ENCODE measurements at places on chromosomes 7 and 10.
A peak's percentile ranks its signal among the peaks of the same experiment; 100 is the strongest.

DNA sequence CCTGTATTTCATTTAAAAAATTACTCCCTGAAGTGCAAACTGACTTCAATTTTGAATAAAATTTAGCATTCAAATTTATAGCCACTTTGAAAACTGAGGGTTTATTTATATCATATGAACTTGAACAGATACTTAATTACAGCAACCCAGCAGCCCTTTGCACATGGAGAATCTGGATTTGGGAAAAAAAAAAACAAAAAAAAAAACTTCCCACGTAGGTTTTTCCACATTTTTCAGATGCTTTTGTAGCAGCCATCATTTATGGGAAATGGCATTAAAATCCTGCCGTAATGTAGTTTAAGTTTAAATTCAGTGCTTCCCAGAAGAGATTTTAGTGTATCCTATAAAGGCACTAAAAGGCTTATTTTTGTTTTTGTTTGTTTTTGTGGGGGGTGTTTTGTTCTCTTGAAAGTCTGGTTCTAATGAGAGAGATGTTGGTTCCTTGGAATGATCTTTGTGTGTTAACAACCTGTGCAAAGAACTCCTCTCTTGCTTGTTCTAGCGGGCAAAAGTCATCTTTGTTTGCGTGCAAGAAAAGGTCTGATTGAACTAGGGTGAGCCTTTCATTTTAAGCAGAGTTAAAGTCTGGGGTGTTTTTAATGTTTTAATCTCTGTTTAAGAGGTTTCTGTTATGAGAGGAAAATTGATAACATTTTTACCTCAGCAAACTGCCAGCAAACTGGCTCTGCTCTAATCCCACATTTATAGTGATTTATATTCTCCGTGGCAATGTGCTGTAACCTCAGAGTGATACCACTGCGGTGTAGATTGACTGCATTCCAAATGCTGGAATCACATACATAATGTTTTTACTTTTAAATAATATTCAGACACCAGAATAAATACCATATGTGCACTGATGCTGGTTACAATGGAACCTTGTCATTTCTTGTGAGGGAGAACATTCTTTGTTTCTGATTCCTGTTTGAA, 105.5 kb downstream of the WNT2 start:
- DNase-seq: no peak

DNA sequence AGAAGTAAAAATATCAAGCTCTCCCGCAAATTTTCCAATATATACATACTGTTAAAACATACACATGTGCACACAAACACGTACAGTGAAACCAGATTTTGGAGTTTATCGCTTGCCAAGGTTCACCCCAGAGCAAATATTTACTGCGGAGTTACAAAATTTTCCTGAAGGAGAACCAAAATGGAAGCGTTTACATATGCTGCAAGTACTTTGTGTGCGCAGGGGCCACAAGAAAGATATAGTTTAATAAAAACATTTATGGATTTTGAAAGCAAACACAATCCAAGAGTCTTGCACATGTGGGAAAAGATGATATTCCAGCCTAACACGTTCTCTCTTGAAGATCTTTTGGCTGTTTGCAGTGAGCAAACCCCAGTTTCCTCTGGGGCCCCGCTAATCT, 301.3 kb upstream of the NFE2L3 start:
- DNase-seq: no peak

GRCh38 chr7:66110856-66111255, 3.8 kb upstream of the CRCP start:
- DNase-seq: peak; percentile 53

- no peak for DNase-seq
Observed at GRCh38 chr10:128741180-128741579, 615.0 kb upstream of the MKI67 start.

DNA sequence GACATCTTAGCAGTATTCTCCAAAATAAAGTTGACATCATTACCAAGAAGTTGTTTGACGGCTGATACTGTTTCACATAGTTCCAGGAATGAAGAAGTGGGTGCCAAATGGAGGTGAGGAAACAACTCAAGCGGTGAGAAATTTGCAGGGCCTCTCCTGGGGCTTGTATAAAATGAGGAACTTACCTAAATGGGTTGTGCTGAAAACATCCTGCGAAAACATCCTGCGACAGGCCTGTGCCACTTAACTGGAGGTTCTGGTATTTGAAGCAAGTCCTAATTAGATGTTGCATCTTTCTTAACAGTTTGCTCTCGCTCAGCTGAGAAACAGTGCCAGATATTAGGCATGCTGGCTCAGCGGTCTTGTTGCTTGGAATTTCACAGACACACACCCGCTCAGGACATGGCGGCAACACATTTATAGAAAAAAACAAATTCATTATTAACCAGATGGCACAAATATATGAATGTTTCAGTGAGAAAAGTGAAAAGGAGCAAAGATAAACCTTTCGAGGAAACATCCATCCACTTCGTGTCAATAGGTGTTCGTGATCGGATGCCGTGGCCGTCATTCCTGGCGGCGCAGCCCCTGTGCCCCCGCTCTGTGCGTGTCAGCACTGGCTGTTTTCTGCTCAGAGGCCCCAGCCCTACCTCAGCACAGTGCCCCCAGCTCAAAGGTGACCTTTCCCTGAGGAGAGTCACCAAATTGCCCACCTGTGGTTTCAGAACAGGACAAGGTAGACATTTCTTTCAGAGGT, 48.1 kb downstream of the CDC123 start:
- DNase-seq: peak; percentile 57

DNA sequence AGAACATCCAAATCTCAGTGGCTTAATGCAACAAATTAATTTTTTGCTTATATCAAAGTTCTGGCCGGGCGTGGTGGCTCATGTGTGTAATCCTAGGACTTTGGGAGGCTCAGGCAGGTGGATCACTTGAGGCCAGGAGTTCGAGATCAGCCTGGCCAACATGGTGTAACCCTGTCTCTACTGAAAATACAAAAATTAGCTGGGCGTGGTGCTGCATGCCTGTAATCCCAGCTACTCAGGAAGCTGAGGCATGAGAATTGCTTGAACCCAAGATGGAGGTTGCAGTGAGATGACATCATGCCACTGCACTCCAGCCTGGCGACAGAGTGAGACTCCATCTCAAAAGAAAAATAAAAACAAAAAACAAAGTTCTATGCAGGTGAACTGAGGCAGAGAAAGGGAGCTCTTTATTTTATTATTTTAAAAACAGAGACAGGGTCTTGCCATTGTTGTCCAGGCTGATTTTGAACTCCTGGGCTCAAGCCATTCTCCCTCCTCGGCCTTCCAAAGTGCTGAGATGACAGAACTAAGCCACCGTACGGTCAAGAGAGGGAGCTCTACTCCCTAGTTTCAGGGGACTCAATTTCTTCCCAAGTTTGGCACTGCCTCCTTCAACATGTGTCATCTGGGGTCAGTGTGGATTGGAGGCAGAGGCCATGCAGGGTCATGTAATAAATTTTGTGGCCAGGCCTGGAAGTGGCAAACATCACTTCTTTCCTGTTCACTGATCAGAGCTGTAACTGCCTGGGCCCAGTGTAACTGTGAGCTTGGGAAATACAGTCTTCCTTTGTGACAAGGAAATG, 2.4 kb downstream of the ADCK2 start:
- DNase-seq: peak; percentile 87

DNA sequence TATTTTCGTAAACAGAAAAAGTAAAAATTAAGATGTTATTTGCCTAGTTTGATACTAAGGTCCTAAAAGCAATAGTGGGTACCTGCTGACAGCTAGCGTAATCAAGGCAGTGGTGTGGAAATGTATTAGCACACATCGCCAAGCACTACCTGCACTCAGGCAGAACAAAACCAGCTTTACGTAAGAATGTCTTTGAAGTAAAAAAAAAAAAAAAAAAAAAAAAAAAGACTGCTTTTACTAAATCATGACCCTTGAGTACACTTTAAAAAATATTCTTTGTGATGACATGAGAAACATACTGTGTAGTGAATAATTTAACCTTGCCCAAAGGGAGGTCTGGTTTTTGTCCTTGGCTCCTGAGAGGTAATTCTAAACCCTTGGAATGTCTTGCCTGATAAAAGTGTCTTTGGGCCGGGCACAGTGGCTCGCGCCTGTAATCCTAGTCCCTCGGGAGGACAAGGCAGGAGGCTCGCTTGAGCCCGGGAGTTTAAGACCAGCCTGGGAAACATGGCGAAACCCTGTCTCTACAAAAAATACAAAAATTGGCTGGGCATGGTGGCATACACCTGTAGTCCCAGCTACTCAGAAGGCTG, 12.7 kb downstream of the XRCC2 start:
- DNase-seq: no peak
